ENCODE measurements at places on chromosomes 12 and 14.
A peak's percentile ranks its signal among the peaks of the same experiment; 100 is the strongest.

GRCh38 chr14:45096218-45096617, 12.3 kb downstream of the PRPF39 start:
- no peak for DNase-seq

DNA sequence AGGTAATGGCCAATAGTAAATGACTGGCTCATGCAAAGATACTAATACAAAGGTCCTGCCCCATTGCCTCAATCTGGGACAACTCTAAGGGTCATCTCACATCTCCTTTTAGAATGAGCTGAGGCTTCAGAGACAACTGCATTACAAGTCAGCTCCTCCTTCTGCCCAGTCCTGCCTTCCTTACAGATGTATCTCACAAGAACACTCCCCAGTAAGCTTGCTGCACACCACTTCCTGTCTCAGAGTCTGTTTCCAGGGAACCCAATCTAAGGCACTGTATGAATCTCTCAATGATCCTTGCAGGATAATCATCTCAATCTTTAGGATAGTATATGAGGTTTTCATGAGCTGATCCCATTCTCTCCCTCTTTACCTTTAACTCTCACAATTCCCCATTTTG, 57.8 kb upstream of the ZDHHC17 start:
- DNase-seq, result no peak

DNA sequence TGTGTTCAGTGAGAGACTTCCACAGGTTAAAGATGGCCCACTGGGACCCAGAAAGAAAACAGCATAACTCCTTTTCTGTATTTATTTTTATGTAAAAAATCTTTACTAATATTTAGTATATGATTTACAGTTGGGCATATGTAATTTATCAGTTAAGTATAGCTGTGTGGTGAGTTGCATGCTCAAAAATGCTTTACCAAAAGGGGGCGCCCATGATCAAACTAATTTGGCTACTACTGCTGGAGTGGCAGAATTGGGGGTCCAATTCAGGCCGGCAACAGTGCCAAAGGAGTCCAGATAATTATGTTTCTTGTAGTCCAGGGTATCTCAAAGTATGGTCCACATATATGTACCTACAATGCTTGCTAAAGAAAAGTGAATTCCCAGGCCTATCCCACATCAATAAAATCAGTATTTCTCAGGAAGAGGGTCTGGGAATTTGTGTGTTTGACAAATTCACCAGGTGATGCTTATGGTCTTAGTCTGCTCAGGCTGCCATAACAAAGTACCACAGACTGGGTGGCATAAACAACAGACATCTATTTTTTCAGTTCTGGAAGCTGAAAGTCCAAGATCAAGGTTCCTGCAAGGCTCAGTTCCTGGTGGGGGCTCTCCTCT, 152.0 kb downstream of the KTN1 start:
- DNase-seq, result peak; percentile 64

DNA sequence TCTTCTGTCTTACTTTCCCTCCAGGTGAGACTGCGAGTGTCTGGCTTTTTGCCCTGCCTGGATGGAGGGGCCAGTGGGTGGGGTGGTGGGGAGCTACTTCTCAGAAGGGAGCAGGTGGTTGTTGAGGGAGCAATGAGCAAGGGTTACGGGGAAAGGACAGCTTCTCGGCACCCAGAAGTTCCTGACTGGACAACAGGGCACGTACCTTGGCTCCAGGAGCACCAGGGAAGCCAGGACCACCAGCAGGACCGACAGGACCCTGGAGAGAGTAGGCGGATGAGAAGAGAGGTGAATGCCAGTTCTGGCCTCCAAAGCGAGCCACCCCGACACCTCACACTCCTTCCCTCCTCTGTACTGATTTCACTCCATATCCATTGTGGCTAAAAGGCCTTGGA, 15.3 kb downstream of the COL2A1 start:
- no peak for DNase-seq

DNA sequence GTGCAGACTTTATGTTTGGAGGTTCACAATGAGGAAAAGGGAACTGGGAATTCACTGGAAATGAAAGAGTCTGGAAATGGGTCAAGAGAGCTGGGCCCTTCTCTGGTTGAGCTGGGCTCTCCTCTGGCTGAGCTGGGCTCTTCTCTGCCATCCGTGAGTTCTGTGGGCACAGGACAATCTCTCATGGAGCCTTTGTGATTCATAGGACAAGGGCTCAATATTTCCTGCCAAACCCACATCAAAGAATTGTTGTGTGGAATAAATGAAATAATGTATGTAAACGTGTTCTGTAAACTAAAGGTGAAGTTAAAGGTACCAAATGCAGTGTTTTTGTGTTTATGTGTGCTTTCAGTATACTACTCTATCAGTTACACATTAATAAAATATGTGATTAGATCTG, 95.5 kb upstream of the OVCH1 start:
- DNase-seq, result no peak

- DNase-seq, result no peak
Observed at GRCh38 chr14:69760810-69761209, 6.1 kb upstream of the SRSF5 start.

DNA sequence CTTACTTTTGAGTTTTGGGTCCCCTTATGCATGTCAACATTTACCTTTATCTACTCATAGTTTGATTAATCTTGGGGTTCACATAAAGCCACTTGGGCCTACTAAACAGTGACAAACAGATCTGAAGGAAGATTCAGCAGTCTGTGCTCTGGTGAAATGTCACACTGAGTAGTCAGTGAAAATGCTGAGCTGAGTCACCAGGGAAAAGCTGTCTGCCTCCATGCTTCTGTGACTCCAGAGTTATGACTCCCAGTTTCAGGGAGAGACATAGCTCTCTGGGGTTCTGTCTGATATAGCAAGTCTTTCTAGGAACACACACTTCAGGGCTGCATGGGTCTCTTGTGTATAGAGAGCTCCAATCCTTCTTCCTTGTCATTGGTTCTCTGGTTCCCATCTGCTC, 406.3 kb upstream of the FAR2 start:
- no peak for DNase-seq

- DNase-seq, result no peak
Observed at GRCh38 chr12:112900298-112901145, 6.2 kb upstream of the OAS1 start.

- DNase-seq, result no peak
Observed at GRCh38 chr12:26680727-26681455, 152.1 kb downstream of the ITPR2 start.

DNA sequence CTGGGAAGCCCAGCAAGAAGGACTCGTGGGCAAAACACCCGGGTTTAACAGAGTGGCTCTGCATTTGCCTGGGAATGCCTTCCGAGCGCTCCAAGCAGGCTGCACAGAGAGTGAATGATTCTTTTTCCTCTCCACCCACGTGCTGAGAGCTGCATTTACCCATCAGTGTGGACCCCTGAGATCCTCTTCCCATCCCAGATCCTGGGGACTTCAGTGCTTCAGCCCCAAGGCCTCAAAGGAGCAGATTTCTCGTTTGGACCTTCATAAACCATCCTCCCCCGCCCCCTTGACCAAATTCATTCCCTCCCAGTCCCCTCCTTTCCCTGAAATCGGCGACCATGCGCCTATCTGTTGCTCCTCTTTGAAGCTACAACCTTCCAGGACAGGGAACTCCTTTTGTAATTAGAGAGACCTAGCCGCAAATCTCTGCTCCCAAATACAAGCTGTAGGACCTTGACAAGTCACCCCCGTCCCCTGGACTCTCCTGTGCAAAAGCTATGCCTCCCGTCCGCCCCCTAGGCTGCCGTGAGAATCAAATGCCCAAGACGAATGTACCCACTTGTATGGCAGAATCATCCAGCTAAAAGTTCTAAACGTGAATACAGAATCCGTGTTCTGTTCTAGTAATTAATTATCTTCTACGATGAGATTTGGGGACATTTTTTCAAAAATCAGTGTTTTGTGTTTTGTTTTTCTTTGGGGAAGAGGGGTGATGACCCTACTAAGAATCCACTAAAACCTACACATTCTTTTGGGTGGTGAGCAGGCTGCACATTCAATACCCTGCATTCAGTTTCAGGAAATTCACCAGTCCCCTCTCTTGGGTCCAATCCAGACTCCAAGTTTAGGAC, 8.8 kb downstream of the TBX5 start:
- DNase-seq, result no peak

GRCh38 chr12:12209043-12209442, 57.8 kb downstream of the LRP6 start:
- DNase-seq, result no peak

GRCh38 chr12:27193106-27193505, 51.0 kb upstream of the STK38L start:
- no peak for DNase-seq
